HepG2 (cell line): ENCODE measurements at places on chromosomes 5 and 9. TPM values are rescaled to one million over a fixed set of nuclear protein-coding genes. Genes with fewer than 3 reads are reported as not detected.

GRCh38 chr5:30001826-30002225 is 1191.7 kb upstream of the CDH6 start:
- H3K4me3 ChIP-seq: no peak overlapping the region
- no peaks in the 10 kb centered on the region for H3K27me3 ChIP-seq
- no peaks in the 10 kb centered on the region for H3K36me3 ChIP-seq
- H3K27ac ChIP-seq: no peak overlapping the region
- H3K4me1 ChIP-seq: no peaks in the 10 kb centered on the region

DNA sequence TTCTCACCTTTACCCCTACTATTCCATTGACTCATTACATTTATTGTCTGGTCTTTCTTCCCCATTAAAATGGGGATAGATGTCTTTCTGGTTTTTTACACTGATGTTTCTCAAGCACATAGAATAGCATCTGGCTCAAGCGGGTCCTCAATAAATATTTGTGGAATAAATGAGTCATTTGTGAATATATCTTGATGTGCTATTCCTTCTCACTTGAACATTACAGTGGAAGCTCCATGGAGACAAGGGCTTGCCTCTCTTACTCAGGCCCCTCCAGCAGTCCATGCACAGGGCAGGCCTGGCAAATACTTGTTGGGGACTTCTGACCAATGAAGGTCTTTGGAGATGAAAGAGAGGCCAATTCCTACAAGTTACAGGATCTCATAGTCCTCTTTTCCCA is 151.7 kb upstream of the TAS2R1 start:
- no peaks in the 10 kb centered on the region for H3K4me1 ChIP-seq
- H3K4me3 ChIP-seq: no peak overlapping the region
- H3K27me3 ChIP-seq: no peaks in the 10 kb centered on the region
- no peak for DNase-seq

- no peaks in the 10 kb centered on the region for H3K4me1 ChIP-seq
- no peak overlapping the region for H3K4me3 ChIP-seq
- no peaks in the 10 kb centered on the region for H3K36me3 ChIP-seq
- H3K27ac ChIP-seq: no peak overlapping the region
- H3K27me3 ChIP-seq: no peaks in the 10 kb centered on the region; the same call in 2 of the 3 replicates
Measured at GRCh38 chr9:27247756-27248155, 49.2 kb downstream of the EQTN start.

- DNase-seq: no peak
- no peak overlapping the region for H3K4me3 ChIP-seq
- no peaks in the 10 kb centered on the region; the same call in 2 of the 3 replicates for H3K27me3 ChIP-seq
- H3K27ac ChIP-seq: no peak overlapping the region
- no peaks in the 10 kb centered on the region for H3K36me3 ChIP-seq
- H3K4me1 ChIP-seq: no peaks in the 10 kb centered on the region
Measured at GRCh38 chr5:97071101-97071500, 71.3 kb downstream of the LIX1 start.

DNA sequence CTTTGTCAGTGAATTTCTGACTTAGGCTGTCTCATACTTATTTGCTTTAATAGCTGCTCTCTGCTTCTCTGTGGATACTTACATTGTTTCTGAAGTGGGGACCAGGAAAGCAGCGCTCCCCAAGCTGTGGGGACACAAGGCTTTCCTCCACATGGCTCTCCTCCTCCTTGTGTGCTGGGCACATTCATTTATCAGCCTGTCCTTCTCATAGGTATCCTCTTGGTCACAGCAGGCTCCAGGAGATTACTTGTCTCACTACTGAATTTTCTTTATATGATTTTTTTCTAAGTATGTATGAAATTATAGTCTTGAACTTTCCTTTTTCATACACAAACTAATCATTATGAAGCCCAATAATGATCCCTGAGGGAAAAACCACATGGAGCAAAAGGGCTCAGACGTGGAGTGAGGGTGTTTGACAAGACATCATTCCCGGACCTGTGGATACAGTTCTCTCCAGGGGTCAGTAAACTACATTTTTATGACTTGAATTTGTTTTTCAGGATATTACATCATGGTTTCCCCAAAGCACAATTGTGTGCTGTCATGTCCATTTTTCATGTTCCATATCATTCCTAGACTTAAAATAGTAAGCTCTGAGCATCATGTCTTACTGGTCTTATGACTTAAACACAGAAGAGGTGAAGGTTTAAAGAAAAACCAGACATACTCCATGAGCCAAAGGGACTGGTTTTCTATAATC is 234.5 kb downstream of the PCSK1 start:
- no peaks in the 10 kb centered on the region for H3K27me3 ChIP-seq
- H3K4me1 ChIP-seq: peaks cover 88% of the 10 kb centered on the region
- peak overlapping the region; percentile 97 for H3K27ac ChIP-seq
- DNase-seq: no peak
- no peaks in the 10 kb centered on the region for H3K36me3 ChIP-seq
- no peak overlapping the region for H3K4me3 ChIP-seq

DNA sequence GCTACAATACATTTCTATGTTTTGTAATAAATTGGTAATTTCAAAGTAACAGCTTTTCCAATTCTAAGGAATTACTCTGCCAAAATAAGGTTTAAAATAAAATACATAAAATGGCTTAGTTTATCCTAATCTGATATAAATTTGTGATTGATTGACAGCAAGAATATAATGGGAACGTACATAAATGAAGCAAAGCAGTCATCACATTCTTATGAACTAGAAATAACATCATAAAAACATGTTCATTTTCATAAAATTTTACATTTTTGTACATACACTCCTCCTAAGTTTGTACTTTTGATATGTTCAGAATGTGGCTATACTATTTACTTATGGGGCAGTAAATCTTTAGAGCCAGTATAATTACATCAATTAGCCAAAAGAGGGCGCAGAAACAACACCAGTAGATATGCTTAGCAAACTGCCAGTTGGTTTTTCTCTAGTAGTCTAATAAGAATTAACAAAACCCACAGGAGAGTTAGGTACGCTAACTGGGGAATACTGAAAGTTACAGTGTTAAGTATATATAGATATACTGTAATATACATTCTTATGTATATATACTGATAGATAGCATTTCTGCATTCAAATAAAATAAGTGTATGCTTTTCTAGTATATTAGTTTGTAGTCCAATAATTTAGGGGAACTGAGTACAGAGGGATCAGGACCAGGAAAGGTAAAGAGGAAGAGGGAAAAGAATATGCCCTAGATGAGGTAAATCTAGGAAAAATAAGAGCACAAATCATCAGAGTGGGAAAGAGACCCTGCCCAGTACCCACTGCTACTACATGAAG is 76.8 kb downstream of the ZDHHC21 start:
- H3K36me3 ChIP-seq: no peaks in the 10 kb centered on the region
- no peaks in the 10 kb centered on the region for H3K27me3 ChIP-seq
- H3K4me1 ChIP-seq: no peaks in the 10 kb centered on the region
- DNase-seq: peak; percentile 39
- H3K4me3 ChIP-seq: no peak overlapping the region

DNA sequence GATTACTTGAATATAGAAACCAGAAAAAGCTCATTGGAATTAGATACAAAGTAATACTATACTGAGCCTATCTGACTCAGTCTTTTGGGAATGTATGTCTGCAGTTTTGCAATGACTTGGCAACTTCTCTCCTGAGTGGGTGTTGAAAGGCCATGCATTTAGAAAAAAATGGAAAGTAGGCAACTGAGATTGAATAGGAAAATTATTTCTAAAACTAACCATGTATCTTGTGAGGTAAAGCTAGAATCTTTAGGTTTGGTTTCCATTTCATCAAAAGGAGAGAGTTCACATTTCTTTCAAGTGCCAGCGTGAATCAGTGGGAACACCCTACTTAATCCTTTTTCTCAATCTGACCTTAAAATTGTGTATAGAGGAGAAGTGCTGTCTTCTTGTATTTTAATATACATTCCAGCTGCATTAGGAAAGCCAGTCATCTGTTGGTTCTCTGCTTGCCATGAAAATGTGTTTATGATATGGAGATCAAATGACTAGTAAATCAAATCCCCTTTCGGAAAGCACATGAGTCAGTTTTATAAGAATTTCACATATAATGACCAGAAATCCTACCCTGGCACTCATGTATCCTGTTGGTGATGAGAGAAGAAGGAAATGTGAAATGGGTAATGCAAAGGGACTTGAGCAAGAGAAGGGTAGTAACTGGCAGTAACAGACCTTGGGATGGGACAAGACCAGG is 30.4 kb downstream of the NFX1 start:
- H3K4me1 ChIP-seq: no peaks in the 10 kb centered on the region
- DNase-seq: no peak
- peaks cover 27% of the 10 kb centered on the region for H3K36me3 ChIP-seq
- H3K4me3 ChIP-seq: no peak overlapping the region

- H3K4me3 ChIP-seq: no peak overlapping the region
- no peaks in the 10 kb centered on the region for H3K36me3 ChIP-seq
Measured at GRCh38 chr5:171050916-171051315, 189.1 kb downstream of the RANBP17 start.

- peaks cover 14% of the 10 kb centered on the region for H3K4me1 ChIP-seq
- no peaks in the 10 kb centered on the region for H3K27me3 ChIP-seq
- no peaks in the 10 kb centered on the region for H3K36me3 ChIP-seq
Measured at GRCh38 chr9:115951977-115952376, 201.6 kb upstream of the PAPPA start.

GRCh38 chr9:134899818-134900217 is 17.9 kb downstream of the FCN1 start:
- DNase-seq: no peak
- no peaks in the 10 kb centered on the region for H3K4me1 ChIP-seq
- H3K36me3 ChIP-seq: no peaks in the 10 kb centered on the region
- H3K27me3 ChIP-seq: peaks cover 18% of the 10 kb centered on the region; the same call in 2 of the 3 replicates
- no peak overlapping the region for H3K27ac ChIP-seq

- DNase-seq: no peak
- peaks cover 2% of the 10 kb centered on the region; the same call in 1 of the 2 replicates for H3K27me3 ChIP-seq
- no peaks in the 10 kb centered on the region for H3K4me1 ChIP-seq
Measured at GRCh38 chr9:78573669-78574068, 276.7 kb downstream of the PSAT1 start.

GRCh38 chr9:135744333-135745070 is 42.5 kb downstream of the KCNT1 start:
- peaks cover 95% of the 10 kb centered on the region; the same call in 2 of the 3 replicates for H3K27me3 ChIP-seq
- no peaks in the 10 kb centered on the region for H3K4me1 ChIP-seq
- DNase-seq: no peak

DNA sequence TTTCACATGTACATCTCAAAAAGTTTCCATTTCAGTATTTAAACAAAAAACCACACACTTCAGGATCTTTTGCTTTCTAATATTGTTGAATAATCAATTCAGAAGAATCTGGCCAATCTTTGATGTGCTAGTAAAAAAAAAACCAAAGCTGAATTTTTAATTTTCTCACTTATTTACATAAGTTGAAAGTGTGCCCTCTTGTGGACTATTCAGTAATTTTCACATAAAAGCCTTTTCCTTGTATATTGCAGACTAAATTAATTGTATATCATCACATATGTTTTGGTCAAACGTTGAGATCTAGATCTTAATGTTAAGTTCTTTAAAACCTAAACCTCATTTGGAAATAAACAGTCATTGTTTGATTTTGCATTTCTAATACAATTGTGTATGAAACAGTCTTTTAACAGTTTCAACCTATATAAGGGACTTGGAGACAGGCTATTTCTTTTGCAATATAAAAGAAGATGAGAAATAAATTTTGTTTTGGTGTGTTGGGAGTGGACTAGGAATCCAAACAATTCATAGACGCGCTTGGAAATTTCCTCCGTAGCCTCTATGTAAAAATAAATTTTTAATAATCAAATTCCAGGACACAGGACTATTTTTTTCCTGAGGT is 68.1 kb downstream of the NIPBL start:
- H3K27me3 ChIP-seq: no peaks in the 10 kb centered on the region
- H3K4me1 ChIP-seq: peaks cover 8% of the 10 kb centered on the region

- no peaks in the 10 kb centered on the region for H3K4me1 ChIP-seq
- H3K4me3 ChIP-seq: no peak overlapping the region
- no peak for DNase-seq
- H3K27ac ChIP-seq: no peak overlapping the region
- peaks cover 4% of the 10 kb centered on the region; the same call in 1 of the 3 replicates for H3K27me3 ChIP-seq
Measured at GRCh38 chr5:3356016-3356415, 239.6 kb upstream of the IRX1 start.

The BTNL9 gene
- 0.13 TPM in 1 of 2 replicates, not detected in the other for total RNA-seq

The SCGB3A2 gene
- not detected in 2 replicates for total RNA-seq
